ENCODE measurements at places on chromosomes 7 and 10. TPM values are rescaled to one million over a fixed set of nuclear protein-coding genes. Genes with fewer than 3 reads are reported as not detected.

The DBNL gene
- 42.5 TPM for polyA plus RNA-seq

The NEBL gene
- not detected for polyA plus RNA-seq

The OR9A2 gene
- not detected for polyA plus RNA-seq

The CHAT gene
- polyA plus RNA-seq, result not detected

The NPC1L1 gene
- 0.18 TPM for polyA plus RNA-seq

The FXYD4 gene
- 1.2 TPM for polyA plus RNA-seq

The NRG3 gene
- 0.07 TPM for polyA plus RNA-seq

The FASTK gene
- polyA plus RNA-seq, result 54.3 TPM

The IGF2BP3 gene
- polyA plus RNA-seq, result 33.5 TPM

The RNF133 gene
- not detected for polyA plus RNA-seq

The CCDC172 gene
- polyA plus RNA-seq, result not detected

The TSPAN13 gene
- polyA plus RNA-seq, result 92.7 TPM

The CYP3A4 gene
- not detected for polyA plus RNA-seq

The BTBD16 gene
- 0.17 TPM for polyA plus RNA-seq

The FAM237B gene
- polyA plus RNA-seq, result not detected

The SEMA3E gene
- 4.9 TPM for polyA plus RNA-seq

The STAG3 gene
- 13.7 TPM for polyA plus RNA-seq

The DLX5 gene
- not detected for polyA plus RNA-seq

The ATOH7 gene
- polyA plus RNA-seq, result not detected

The CACNB2 gene
- polyA plus RNA-seq, result 1.7 TPM

The PITRM1 gene
- polyA plus RNA-seq, result 47.0 TPM

The TRIM50 gene
- not detected for polyA plus RNA-seq

The TAS2R41 gene
- polyA plus RNA-seq, result not detected

The CALN1 gene
- polyA plus RNA-seq, result 2.6 TPM

The UBN2 gene
- 10.2 TPM for polyA plus RNA-seq

The USP54 gene
- polyA plus RNA-seq, result 23.6 TPM

The ATP6V0E2 gene
- polyA plus RNA-seq, result 8.3 TPM

The HABP2 gene
- 0.28 TPM for polyA plus RNA-seq

The NME8 gene
- not detected for polyA plus RNA-seq

The ZNF488 gene
- polyA plus RNA-seq, result 3.2 TPM

The FFAR4 gene
- not detected for polyA plus RNA-seq

The ANKRD30A gene
- not detected for polyA plus RNA-seq

The INHBA gene
- polyA plus RNA-seq, result 4.7 TPM

The CREB5 gene
- 27.5 TPM for polyA plus RNA-seq

The NKX1-2 gene
- polyA plus RNA-seq, result not detected

The SLC26A3 gene
- not detected for polyA plus RNA-seq

The CFAP70 gene
- polyA plus RNA-seq, result 1.1 TPM

The SEM1 gene
- polyA plus RNA-seq, result 130 TPM

The CPXM2 gene
- 0.72 TPM for polyA plus RNA-seq

The ZYX gene
- 196 TPM for polyA plus RNA-seq

The LRRC4 gene
- 3.6 TPM for polyA plus RNA-seq

The FEZF1 gene
- not detected for polyA plus RNA-seq

The ENTPD1 gene
- polyA plus RNA-seq, result 14.1 TPM

The CCDC7 gene
- polyA plus RNA-seq, result 3.0 TPM

The NEUROG3 gene
- polyA plus RNA-seq, result not detected

The MALRD1 gene
- polyA plus RNA-seq, result 46.1 TPM

The H2BK1 gene
- not detected for polyA plus RNA-seq

The EVX1 gene
- polyA plus RNA-seq, result not detected

The GLI3 gene
- 39.9 TPM for polyA plus RNA-seq
